ENCODE measurements at places on chromosomes 16 and 17. TPM values are rescaled to one million over a fixed set of nuclear protein-coding genes. Genes with fewer than 3 reads are reported as not detected.

IRF8 gene
- total RNA-seq: 12.7 TPM

KRTAP1-5 gene
- total RNA-seq: not detected

BCL6B gene
- total RNA-seq: 1.0 TPM

FOXF1 gene
- not detected for total RNA-seq

PIRT gene
- total RNA-seq: not detected

CHST6 gene
- total RNA-seq: not detected

ZDHHC1 gene
- not detected for total RNA-seq

RNF112 gene
- 0.20 TPM for total RNA-seq

SLC16A11 gene
- 0.25 TPM for total RNA-seq

GLTPD2 gene
- not detected for total RNA-seq

SDK2 gene
- total RNA-seq: 23.6 TPM

CACNG5 gene
- not detected for total RNA-seq

OR1F1 gene
- total RNA-seq: not detected

CCDC200 gene
- total RNA-seq: not detected

KRT17 gene
- not detected for total RNA-seq

CHD9NB gene
- 0.15 TPM for total RNA-seq

EIF4A3 gene
- 110 TPM for total RNA-seq

C17orf50 gene
- not detected for total RNA-seq

AANAT gene
- not detected for total RNA-seq

CIBAR2 gene
- not detected for total RNA-seq

CA5A gene
- total RNA-seq: not detected
